ENCODE measurements at places on chromosomes 3 and 15.

GRCh38 chr3:23985747-23986544 is 40.9 kb downstream of the NR1D2 start:
- no peak for DNase-seq

DNA sequence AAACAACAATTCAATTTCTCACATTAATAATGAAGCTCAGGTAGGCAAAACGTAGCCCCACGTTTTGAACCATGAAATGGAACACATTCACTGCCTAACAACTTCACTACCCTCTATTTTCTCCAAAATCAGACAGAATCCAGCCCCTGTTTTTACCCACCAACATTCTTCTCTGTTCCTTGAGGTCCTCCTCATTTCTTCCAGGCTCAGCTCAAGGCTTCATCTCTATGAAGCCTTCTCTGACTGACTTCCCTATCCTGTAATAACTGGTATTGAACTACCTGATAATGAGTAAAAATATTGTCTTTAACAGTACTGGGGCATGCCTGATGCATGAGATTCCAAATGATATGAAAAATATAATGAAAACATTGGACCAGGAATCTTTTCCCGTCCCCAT is 2.2 kb downstream of the TFRC start:
- no peak for DNase-seq

DNA sequence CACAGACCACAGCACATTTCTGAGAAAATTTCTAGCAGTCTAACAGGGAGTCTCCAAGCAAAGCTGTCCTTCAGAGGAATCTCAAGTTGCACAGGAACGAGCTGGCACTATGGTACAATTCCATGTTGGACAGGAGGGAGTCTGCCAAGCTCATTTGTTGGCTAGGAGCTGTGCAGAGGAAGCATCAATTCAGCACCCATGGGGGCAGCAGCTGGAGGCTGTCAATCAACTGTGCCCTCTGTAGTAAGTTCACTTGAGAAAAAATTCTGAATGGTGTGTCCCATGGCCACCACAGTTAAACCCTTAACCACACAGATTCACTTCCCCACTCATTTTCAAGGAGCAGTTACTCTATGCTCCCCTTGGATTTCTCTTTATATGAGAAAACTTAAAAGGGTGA is 298.5 kb upstream of the PPP2R3A start:
- DNase-seq: no peak

DNA sequence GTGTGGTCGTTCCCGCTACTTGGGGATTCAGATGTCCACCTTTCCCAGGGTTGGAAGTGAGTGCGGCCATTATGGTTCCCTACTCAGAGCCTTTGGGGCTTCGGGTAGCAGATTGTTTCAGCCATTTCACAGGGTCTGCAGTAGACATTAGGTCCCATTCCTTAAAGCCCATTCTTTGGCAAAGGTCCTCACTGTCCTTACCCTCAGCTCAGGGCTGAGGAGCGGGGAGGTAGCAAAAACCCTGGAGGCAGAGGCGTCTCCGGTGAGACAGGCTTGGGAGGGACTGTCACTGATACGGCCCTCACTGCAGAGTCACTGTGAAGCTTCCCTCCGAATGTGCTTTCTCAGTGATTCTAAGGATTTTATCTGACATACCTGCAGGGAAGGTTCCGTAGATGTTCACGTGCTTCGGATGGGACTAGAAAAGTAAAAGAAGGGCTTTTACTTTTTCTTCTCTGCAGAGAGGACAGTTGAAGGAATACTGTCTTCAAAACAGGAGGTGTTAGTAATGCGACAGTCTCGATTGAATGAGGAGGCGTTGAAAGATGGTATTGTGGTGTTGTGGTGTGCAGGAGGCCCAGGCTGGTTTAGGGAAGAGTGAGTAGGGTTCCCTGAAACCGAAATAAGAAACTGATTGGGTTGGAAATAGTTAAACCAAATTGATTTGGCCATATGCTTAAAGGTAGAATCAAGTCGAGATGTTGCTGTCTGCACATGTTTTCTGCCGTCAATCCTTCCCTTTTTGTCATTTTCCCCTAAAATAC is 630 bp downstream of the ATP6V1A start:
- no peak for DNase-seq

DNA sequence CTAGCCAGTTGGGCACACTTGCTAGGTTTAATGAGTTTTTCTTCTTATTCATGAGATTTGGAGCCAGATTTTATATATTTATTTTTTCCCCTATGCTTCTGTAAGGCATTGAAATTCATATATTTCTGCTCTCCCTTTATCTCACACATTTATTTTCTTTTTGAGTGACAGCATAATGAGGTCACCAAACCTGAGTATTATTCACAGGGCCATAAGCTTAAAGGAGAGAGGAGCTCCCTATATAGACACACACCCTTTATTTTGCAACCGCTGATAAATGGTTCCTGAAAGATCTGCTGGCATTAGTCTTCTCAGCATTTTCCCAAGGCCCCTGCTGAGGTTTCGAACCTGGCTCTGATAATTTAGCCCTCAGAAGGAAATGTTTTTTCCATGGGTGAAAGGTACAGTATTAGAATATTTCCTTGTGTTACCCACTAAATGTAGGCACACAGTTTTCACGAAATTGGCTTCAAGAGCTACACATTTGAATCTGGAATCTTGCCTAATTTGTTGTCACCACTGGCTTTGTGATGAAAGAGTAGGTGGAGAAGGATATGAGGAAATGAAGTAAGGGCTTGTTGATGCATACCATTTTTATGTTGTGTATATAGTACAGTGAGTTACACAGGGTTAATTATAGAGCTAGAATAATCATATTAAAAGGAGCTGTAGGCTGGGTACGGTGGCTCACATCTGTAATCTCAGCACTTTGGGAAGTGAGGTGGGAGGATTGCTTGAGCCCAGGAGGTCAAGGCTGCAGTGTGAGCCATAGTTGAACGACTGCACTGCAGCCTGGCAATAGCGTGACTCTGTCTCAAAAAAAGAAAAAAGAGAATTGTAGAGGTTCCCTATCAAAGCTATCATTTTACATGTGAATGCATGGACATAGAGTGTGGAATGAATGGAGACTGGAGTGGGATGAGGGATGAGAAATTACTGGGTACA is 6.5 kb downstream of the KLHL18 start:
- no peak for DNase-seq

DNA sequence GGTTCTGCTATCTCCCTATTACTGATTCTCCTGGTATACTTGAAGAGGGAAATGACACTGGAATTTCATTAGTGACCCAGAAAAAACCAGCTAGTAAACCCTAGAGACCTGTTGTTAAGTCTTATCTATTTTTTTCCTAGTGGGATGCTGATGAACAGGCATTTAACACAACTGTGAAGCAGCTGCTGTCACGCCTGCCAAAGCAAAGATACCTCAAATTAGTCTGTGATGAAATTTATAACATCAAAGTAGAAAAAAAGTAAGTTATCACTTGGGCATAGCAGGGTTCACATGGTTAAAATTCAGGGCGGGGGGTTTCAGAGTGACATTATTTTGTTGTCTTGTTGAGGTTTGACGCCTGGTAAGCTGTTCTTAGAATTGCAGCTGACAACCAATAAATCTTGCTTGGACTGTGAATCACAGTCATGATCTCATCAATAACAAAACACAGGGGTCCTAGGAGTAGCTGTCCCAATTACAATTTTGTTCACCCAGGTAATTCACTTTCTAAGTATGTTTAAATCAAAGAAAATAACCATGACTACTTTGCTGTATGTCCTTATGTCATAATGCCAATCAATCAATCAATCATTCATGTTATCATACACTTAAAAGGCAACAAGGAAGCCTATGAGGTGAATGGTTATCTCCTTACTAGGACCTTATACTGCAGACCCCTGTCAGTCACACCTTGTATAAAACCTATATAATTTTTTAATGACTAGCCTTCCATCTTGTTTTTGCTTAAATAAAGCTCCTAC is 4.6 kb downstream of the SRP14 start:
- DNase-seq: no peak

GRCh38 chr3:140629357-140630137 is 48.3 kb upstream of the TRIM42 start:
- no peak for DNase-seq

GRCh38 chr3:106302451-106303221 is 433.8 kb upstream of the CBLB start:
- no peak for DNase-seq

DNA sequence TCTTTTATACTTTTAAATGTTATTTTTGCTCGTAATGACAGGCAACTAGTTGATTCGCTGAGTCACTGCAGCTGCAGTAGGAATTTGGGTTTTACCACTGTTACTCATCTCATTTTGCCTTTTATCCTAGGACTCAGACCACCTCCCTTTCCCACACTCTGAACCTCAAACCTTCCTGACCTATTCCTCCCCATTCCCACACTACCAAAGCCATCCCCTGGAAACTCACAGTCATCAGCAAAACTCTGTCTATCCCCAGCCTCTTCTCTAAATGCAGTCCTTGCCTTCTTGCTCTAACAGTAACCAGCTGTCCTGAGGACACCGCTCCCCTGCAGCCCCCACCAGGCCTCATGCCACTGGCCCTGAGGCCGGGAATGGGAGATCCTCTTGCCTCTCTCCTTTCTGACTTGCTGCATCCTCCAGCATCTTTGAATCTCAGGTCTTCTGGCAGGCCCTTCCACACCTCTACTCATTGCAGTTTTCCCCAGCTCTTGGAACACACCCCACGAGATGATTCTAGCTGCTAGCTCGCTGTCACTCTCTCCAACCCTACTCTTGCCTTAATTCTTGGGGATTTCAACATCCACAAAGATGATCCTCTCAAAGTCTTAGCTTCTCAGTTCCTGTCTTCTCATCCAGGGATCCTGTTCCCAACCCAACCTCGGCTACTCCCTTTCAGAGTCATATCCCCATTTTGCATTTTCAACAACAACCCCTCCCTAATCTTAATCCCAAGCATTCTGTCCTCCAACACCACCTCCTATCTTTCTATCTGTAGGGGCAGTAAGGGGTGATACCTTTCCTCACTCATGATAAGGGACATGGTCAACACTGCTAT is 55.9 kb upstream of the C3orf80 start:
- no peak for DNase-seq

DNA sequence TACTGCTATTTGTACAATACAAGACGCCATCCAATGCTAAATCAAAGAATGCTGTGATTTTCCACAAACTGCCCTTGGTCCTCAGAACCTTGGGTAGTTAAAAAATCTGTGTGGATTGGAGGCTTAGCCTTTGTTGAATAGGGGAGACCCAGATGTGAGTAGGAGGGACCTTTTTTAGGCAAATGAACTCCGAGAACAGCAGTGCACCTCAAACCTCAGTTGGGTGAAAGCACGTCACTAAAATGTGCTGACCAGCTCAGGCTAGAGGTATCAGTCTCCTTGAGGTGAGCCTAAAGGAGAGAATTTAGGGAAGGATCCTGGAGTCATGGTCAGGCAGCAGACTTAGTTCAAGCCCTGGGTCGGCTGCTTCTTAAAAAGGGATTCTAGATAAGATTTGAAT is 200.7 kb downstream of the SOX2 start:
- no peak for DNase-seq

DNA sequence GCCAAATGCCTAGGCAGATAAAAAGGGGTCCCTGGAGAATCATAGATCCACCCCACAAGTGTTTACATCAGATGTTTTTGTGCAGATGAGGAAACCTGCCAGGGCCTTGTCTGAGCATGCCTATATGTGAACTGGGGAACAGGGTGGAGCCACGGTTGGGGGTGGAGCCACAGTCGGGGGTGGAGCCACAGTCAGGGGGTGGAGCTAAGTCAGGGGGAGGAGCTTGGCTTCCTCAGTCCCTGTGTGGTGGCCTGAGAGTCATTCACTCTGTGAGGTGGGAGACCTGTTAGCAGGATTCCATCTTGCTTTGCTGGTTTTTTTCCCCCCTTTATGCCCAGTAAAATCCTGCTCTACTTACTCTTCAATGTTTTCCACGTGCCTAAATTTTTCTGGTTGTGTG is 57.8 kb upstream of the TGFBR2 start:
- DNase-seq: no peak

GRCh38 chr15:90750186-90750585 is 33.0 kb downstream of the BLM start:
- DNase-seq: no peak

GRCh38 chr15:77069521-77070121 is 1.3 kb downstream of the TSPAN3 start:
- DNase-seq: no peak

- no peak for DNase-seq
These were observed 38.9 kb downstream of the ZFAND6 start for GRCh38 chr15:80098341-80098740.

GRCh38 chr3:42980909-42981308 is 1.8 kb downstream of the GASK1A start:
- no peak for DNase-seq

DNA sequence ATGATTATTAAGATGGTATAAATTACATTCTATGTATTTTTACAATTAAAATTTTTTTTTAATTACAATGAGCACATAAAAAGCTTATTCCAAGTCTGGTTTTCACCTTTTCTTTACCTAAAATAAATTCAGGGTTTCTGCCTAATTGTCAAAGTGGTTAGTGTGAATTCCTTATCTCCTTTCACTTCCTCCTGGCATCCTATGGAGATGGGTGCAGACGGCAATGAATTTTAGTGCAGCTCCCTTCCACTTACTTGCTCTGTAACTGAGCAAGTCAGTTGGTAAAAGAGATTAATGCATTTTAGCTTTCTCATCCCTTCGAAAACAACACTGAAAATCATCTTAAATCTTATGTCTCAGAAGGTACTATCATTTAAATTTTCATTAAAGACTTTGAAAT is 13.1 kb downstream of the HDGFL3 start:
- no peak for DNase-seq

GRCh38 chr3:105351821-105352220 is 14.9 kb upstream of the ALCAM start:
- no peak for DNase-seq
